ENCODE measurements at places on chromosomes 1 and 21.

DNA sequence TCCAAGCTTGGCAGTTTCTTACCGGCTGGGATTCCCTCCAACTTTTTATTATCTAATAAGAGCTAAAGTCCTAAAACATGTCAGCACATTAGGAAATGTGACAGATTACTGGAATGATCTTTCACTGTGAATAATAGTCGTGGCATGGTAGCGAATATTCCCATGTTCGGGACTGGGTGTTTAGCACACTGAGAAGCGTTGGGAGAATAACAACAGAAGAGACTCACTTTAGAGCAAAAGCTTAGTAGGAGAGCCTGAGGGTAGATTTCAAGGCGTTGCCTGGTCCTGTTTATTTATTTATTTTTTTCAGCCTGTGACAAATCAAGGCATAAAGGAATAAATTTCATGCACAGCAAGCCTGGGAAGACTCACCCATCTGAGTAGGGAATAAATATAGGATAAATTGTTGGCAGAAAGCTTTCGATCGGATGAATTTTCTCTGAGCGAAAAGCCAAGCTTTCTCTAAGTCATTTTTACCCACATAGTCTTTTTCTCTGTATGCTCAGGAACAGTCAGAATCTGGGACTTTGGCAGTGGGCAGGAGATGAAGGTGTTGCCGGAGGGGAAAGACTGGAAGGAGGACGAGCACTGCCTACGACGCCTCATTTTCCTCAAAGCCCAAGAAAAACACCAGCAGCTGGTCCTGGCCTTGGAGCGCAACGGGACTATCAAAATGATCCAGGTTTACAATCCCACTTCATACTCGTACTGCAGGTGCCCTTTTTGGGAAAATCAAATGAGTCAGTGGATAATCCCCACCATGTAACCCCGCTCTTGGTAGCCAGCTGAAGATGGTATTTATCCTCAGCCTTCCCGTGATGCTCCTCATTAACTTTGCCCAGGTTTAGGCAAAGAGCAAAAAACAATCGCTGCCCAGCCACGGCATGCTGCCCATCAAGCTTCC is 97.2 kb downstream of the WDR64 start:
- no peaks in the 10 kb centered on the region for H3K36me3 ChIP-seq
- no peaks in the 10 kb centered on the region for H3K4me1 ChIP-seq
- no peak overlapping the region for H3K27ac ChIP-seq

DNA sequence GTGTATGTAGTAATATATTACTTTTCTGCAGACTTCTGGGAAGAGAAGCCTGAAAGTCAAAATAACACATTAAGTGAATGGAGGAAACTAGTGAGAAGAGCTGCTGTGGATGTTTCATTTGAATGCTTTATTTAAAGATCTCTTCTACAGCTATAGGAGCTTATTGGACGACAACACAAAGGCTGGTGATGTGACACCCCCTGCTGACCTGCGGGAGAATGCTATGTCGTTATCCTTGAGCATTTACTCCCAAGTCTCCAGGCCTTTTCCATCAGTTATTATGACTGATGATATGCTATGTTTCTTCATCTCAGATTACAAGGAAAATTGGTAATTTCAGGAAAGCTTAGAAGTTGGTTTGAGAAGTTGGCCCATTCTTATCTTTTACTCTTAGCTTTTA is 22.3 kb upstream of the PLA2G4A start:
- H3K4me3 ChIP-seq: no peak overlapping the region
- no peaks in the 10 kb centered on the region for H3K36me3 ChIP-seq
- H3K27me3 ChIP-seq: no peaks in the 10 kb centered on the region

GRCh38 chr1:67479146-67479891 is 49.1 kb upstream of the SERBP1 start:
- no peak overlapping the region for H3K27ac ChIP-seq
- no peak overlapping the region for H3K4me3 ChIP-seq
- H3K36me3 ChIP-seq: no peaks in the 10 kb centered on the region
- no peaks in the 10 kb centered on the region for H3K27me3 ChIP-seq
- peak; percentile 27 for DNase-seq

GRCh38 chr1:118960026-118960561 is 28.0 kb downstream of the TBX15 start:
- H3K36me3 ChIP-seq: no peaks in the 10 kb centered on the region
- H3K27ac ChIP-seq: peak overlapping the region; percentile 63
- no peaks in the 10 kb centered on the region for H3K27me3 ChIP-seq
- peak; percentile 31 for DNase-seq

DNA sequence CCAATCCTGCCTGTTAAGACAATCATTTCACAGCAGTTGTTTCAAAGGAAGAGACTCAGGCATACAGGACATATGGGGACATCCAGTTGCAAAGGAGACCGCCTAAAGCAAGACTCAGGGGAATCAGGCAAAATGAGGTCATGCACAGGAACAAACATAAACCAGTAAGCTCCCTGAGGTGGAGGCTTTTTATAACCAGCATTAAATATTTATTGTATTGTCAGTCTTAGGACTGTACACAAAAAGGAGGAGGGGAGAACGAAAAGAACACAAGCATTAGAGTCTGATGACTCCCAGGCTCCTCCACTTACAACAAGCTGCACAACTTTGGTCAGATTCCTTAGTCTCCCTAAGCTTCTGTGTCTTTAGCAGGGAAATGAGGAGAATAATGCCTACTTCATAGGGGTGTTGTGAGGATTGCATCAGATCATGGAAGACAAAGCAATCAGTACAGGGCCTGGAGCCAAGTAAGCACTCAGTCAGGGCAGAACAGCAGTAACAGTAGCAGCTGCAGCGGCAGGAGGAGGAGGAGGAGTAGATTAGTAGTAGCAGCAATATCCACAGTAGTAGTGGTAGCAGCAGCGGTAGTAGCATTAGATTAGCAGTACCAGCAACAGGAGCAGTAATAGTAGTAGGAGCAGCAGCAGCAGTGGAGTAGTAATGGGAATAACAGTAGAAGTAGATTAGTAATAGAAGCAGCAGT is 54.2 kb upstream of the SPATA6 start:
- H3K27me3 ChIP-seq: no peaks in the 10 kb centered on the region
- no peak for DNase-seq
- no peaks in the 10 kb centered on the region for H3K36me3 ChIP-seq

GRCh38 chr1:200780545-200781369 is 42.1 kb downstream of the CAMSAP2 start:
- no peak overlapping the region for H3K4me3 ChIP-seq
- H3K27me3 ChIP-seq: no peaks in the 10 kb centered on the region
- H3K27ac ChIP-seq: no peak overlapping the region
- no peak for DNase-seq
- no peaks in the 10 kb centered on the region for H3K36me3 ChIP-seq

DNA sequence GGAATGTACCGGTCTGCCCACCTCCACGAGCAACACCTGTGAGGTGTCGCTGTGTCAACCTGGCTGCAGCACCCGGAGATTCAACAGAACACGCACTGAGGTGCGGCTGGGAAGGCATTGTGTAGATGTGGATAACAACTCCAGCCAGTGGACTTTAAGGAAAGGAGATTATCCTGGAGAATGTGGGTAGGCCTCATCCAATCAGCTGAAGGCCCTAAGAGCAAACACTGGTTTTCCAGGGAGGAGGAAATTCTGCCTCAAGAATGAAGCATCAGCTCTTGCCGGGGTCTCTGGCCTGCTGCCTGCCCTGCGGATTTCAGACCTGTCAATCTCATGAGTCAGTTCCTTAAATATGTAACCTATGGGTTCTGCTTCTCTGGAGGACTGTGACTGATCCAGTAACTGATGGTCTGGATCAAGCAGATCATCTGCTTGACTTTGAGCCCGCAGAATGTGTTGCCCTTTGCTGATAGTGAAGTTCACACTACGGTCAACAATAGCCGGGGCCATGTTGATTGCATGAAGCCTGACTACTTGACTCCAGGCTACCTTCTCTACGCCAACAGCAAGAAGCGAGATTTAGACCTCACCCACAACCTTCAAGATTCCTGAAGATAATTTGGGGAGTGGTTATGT is 15.9 kb upstream of the PRDM15 start:
- no peaks in the 10 kb centered on the region for H3K27me3 ChIP-seq
- no peak overlapping the region for H3K27ac ChIP-seq
- no peak overlapping the region for H3K4me3 ChIP-seq
- no peaks in the 10 kb centered on the region for H3K4me1 ChIP-seq
- DNase-seq: no peak

- H3K4me1 ChIP-seq: no peaks in the 10 kb centered on the region
- no peaks in the 10 kb centered on the region for H3K36me3 ChIP-seq
- H3K27me3 ChIP-seq: no peaks in the 10 kb centered on the region
- no peak overlapping the region for H3K4me3 ChIP-seq
- DNase-seq: no peak
- no peak overlapping the region for H3K27ac ChIP-seq
These were observed 9.2 kb downstream of the GPR157 start for GRCh38 chr1:9119745-9120144.

DNA sequence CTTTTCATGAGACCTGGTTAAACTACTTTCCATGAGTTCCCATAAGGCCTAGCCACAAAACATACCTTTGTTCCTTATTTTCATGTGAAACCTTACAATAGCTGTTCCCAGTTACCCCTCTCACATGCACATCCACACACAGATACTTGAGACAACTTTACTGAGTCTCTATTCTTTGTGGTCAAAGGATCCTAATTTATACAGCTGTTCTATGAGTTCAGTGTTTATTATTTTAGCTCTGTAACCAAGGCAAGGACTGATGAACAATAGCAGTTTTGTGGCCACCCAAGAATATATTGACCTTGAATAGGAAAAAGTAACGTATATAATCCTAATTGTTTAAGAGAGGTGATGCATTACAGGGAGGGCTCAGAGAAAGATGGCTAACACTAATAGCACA is 160.5 kb upstream of the CACYBP start:
- no peaks in the 10 kb centered on the region for H3K4me1 ChIP-seq
- no peak overlapping the region for H3K4me3 ChIP-seq
- no peak overlapping the region for H3K27ac ChIP-seq
- DNase-seq: no peak

- H3K4me1 ChIP-seq: no peaks in the 10 kb centered on the region
- DNase-seq: no peak
- H3K36me3 ChIP-seq: no peaks in the 10 kb centered on the region
- H3K4me3 ChIP-seq: no peak overlapping the region
These were observed 102.2 kb downstream of the BARHL2 start for GRCh38 chr1:90614872-90615271.

DNA sequence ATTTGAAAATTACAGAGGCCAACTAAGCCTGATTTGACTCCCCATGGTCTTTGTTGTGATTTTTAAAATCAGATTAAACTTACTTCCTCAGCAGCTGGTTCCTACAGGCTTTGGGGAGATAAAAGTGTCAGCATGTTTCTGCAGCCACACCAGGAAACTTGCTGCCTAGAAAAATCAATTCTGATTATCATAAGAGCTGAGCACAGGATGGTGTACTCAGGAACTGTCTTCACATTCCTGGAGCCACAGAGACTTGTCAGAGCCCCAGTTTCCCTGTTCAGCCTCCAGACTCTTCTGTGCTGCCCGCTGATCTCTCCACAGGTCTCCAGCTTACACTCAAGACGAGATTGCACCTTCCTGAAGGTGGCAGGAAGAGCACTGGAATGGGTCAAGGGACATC is 23.9 kb downstream of the RAB3B start:
- no peaks in the 10 kb centered on the region for H3K27me3 ChIP-seq
- DNase-seq: no peak
- no peaks in the 10 kb centered on the region for H3K36me3 ChIP-seq
- H3K4me3 ChIP-seq: no peak overlapping the region
- H3K4me1 ChIP-seq: no peaks in the 10 kb centered on the region

DNA sequence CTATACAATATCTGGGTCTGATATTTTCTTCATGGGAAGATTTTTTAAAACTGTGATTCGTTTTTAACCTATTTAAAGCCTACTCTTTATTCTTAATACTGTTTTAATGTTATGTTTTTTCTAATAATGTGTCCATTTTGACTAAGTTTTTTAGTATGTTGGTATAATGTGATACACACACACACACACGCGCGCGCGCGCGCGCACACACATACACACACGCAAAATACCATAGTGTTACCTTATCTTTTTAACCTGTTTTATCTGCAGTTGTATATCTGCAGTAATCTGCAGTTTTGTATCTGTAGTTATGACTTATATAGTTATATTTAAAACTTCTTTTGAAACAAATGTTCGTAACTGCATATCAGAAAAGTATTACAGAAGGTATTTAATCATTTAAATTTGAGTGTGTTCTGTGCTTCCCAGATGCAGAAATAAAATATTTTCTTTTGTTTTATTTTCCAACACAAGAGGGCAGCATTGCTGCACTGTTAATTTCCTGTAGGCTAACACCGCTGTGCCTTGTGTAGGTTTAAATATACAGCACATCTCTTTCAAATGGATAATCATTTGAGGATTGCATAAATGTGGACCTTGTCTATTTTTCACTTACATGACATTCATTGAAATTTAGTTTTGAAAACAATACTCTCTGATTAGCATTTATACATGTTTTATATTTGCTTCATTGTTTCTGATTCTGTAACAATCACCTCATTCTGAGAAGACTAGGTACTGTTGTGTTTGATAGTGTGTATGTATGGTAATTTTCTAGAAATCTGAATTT is 166.1 kb downstream of the PDE4B start:
- no peak overlapping the region for H3K4me3 ChIP-seq
- DNase-seq: no peak
- H3K27ac ChIP-seq: no peak overlapping the region
- no peaks in the 10 kb centered on the region for H3K27me3 ChIP-seq
- no peaks in the 10 kb centered on the region for H3K36me3 ChIP-seq
- H3K4me1 ChIP-seq: no peaks in the 10 kb centered on the region

DNA sequence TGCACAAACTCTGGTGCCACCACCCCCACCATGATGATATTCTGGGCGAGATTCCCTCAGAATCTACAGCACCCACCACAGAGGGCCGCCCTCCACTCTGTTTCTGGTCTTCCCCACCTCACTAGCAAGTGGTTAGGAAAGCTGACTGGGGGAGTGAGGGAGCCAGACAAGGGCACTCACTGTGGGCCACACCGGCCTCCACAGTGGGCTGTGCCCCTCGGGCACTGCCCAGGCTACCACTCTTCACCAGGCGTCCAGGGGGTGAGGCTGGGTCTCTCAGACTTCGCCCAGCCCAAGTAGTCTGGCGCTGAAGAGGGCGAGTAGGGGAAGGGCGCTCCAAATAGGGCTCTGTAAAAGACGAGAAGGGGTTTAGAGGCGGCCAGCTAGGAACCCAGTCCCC is 11.2 kb upstream of the GATAD2B start:
- H3K4me3 ChIP-seq: no peak overlapping the region
- peaks cover 5% of the 10 kb centered on the region for H3K36me3 ChIP-seq
- no peak for DNase-seq
- no peak overlapping the region for H3K27ac ChIP-seq
- H3K4me1 ChIP-seq: no peaks in the 10 kb centered on the region
- H3K27me3 ChIP-seq: no peaks in the 10 kb centered on the region

Measured in right lobe of liver (tissue), 6 donors.